ENCODE measurements at places on chromosomes 2 and 18.

DNA sequence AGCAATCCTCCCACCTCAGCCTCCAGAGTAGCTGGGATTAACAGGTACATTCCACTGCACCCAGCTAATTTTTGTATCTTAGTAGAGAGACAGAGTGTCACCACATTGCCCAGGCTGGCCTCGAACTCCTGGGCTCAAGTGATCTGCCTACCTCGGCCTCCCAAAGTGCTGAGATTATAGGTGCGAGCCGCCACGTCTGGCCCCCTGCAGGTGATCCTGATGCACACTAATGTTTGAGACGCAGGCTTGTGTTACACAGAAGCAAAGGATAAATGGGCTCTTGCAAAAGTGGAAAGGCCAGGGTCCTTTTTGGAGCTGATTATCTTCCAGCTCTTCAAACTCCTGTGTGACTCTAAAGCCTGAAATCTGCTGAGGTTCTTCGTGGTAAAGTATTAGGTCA lies 84.2 kb downstream of the TGFA start:
- no peak for DNase-seq

DNA sequence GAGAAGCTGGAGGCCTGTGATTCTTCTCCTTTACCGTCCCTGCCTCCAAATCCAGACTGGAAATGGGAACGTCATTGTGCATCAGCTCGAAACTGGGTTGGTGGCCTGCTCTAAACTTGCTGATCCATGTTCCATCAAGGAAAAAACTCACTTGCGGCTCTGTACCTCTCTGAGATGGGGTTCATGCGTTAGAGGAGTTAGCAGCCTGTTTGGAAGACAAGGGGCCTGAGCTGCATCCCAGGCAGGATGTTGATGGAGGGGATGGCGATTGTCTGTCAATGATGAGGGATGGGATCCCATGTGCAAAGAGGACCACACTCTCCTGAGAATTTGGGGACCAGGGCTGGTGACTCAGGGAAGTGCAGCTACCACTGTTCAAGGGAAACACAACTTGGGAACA lies 26.0 kb downstream of the TWIST2 start:
- DNase-seq, result no peak

GRCh38 chr2:133346654-133347053 lies 221.6 kb downstream of the NCKAP5 start:
- DNase-seq, result peak; percentile 24

DNA sequence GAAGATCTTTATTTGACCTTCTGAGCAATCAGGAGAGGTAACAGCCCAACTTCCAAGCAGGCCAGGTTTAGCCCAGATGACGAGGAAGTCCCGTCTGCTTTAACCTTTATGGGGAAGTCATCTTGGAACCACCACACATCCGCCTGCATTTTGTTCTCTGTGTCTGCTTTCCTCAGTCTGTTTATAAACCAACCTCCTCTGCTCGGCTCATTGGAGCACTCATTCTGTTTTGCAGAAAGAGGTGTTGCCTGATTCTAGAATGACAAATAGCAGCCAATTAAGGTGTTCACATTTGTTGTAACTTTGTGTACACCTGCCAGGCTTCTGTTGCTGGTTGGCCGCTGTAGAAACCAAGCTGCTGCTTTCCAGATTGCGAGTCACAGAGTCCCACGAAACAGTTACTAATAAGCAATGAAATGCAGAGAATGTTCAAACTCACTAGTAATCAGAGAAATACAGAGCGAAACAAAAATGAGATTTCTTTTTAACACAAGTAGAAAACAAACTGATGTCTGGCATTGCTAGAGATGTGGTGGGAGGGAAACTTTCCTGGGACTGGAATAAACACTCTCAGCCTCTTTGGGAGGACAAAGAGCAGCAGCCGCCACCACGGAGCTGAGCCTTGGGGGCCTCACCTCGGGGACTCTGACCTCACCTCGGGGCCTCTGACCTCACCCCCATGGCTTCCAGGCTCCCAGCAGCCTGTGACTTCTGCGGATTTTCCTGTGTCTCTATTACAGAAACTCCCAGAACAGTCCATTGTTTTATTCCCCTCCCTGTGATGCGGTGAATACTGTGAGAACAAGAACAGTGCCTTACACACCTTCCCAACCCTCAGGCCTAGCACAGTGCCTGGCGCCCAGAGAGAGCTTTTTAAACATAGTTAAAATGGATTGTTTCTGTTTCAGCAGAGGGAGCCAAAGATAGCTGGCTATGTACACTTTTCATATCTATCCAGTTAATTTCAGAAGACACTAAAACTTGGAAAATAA lies 64.0 kb downstream of the MBP start:
- no peak for DNase-seq

DNA sequence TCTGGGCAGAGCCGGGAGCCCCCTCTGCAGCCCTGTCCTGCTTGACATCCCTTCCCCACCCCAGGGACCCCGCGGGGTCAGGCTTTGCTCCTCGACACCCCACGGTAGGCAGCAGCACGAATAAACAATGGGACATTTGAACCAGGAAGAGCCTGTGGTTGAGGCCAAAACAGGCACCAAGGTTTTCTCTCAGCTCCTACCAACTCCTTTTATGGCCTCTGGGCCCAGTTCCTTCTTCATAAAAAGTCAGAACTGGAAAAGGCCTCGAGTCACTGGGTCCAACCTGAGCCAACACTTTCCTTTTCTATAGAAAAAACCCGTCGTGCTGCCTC lies 20.6 kb downstream of the TEX44 start:
- DNase-seq, result no peak

GRCh38 chr2:232937278-232937906 lies 67.3 kb downstream of the SNORC start:
- DNase-seq, result peak; percentile 3

DNA sequence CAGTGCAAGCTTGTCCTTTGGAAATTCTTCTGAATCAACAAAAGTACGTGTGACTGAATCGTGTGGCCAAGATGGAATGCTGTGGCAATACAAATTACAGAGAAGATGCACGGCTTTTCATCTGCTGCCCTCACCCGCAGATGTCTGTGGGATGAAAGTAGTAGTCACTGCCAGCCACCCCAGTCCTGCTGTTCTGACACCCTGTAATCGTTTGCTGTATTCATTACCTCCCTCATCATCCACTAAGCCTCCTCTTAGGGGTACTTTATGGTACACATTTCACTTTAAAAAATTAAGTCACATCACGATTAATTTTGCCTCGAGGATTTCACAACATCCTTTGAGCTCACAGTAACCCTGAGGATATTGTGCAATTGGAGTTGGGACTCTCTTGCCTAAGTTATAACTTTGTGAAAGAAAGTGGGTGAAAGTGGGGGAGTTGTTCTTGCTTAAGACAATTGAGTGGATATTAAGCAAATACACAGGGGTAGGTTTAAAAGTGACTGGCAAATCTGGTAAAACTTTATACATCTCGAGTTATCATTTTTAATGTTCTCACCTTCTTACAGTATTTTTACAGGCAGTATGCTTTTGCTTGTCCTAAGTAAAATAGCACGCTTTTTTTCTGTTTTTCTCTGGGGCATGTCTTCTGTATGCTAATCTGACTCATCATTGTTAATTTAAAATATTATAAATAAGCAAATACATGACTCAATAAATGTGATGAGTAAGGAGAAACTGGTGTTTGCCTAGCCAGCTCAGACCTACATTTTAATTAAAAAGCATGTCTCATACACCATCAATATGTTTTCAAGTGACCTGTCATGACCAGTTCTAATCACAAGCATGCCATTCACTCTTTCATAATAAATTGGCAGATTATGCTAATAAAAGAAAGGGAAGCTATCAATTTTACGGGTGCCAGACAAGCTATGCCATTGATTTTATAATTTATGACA lies 680.9 kb downstream of the IRS1 start:
- DNase-seq, result peak; percentile 97

- DNase-seq, result no peak
These were observed 49.7 kb upstream of the ABCA12 start for GRCh38 chr2:215188078-215188477.

GRCh38 chr2:237790353-237790752 lies 8.2 kb upstream of the RBM44 start:
- DNase-seq, result peak; percentile 35

All from HS-5 (cell line).